ENCODE measurements at places on chromosomes 7 and 10. TPM values are rescaled to one million over a fixed set of nuclear protein-coding genes. Genes with fewer than 3 reads are reported as not detected.

Gene MMRN2
- 7.4 TPM for total RNA-seq

Gene NHLRC2
- total RNA-seq, result 31.2 TPM

Gene PPP1R3C
- total RNA-seq, result 6.5 TPM

Gene HHEX
- total RNA-seq, result 2.1 TPM

Gene COL28A1
- total RNA-seq, result 3.5 TPM

Gene CCDC172
- not detected for total RNA-seq

Gene PPP3CB
- 34.2 TPM for total RNA-seq

Gene PRLHR
- not detected for total RNA-seq

Gene SLC18A3
- not detected for total RNA-seq

Gene USP54
- total RNA-seq, result 151 TPM

Gene ZNF138
- 6.1 TPM for total RNA-seq

Gene SHH
- total RNA-seq, result 8.1 TPM

Gene MYPN
- total RNA-seq, result 0.07 TPM

Gene SUN1
- total RNA-seq, result 158 TPM

Gene OLAH
- total RNA-seq, result not detected

Gene FAM25C
- total RNA-seq, result not detected

Gene FAM180A
- total RNA-seq, result 0.45 TPM

Gene CARD11
- total RNA-seq, result 5.0 TPM

Gene NEURL1
- 40.2 TPM for total RNA-seq

Gene PTF1A
- not detected for total RNA-seq

Gene HDAC9
- 2.6 TPM for total RNA-seq

Gene TSPAN15
- 129 TPM for total RNA-seq

Gene PDSS1
- total RNA-seq, result 20.6 TPM

Gene PRTFDC1
- total RNA-seq, result 8.1 TPM

Gene SLC16A12
- 0.24 TPM for total RNA-seq

Gene KIAA1549
- total RNA-seq, result 2.9 TPM

Gene EGR2
- 8.2 TPM for total RNA-seq

Gene NCF1
- 2.0 TPM for total RNA-seq

Gene RARRES2
- 86.7 TPM for total RNA-seq

Gene CLDN4
- 568 TPM for total RNA-seq

Gene ZC3HAV1L
- total RNA-seq, result 10.9 TPM

Gene SPRN
- not detected for total RNA-seq

Gene STEAP1B
- 0.21 TPM for total RNA-seq

Gene UTF1
- not detected for total RNA-seq

Gene SCIN
- total RNA-seq, result 20.8 TPM

Gene SEC23IP
- 57.3 TPM for total RNA-seq

Gene C1GALT1
- 39.4 TPM for total RNA-seq

Gene CALCR
- not detected for total RNA-seq

Gene TMEM26
- 0.32 TPM for total RNA-seq

Gene STRIP2
- total RNA-seq, result 1.9 TPM

Gene TMEM196
- not detected for total RNA-seq

Gene STEAP1
- 22.0 TPM for total RNA-seq

Gene IRF5
- 5.0 TPM for total RNA-seq

Gene EFCAB10
- total RNA-seq, result not detected

Gene PIP
- total RNA-seq, result not detected

Gene ITPRID1
- 0.91 TPM for total RNA-seq

Gene BAG3
- 48.9 TPM for total RNA-seq

Gene ZNF736
- total RNA-seq, result 15.2 TPM

Gene MCM10
- total RNA-seq, result 21.0 TPM

Gene OGDHL
- 0.79 TPM for total RNA-seq

Gene ACTA2
- 265 TPM for total RNA-seq

Gene KCNH2
- 3.3 TPM for total RNA-seq

Gene FGL2
- total RNA-seq, result 34.0 TPM

Gene TMEM213
- total RNA-seq, result not detected

Gene MAGI2
- total RNA-seq, result 2.4 TPM

Gene PNLIP
- total RNA-seq, result not detected

Gene NKX1-2
- 0.07 TPM for total RNA-seq

Measured in colonic mucosa (tissue), 4 donors.